Left ventricle myocardium superior (tissue), 1 donor: ENCODE measurements at places on chromosomes 7 and 10. TPM values are rescaled to one million over a fixed set of nuclear protein-coding genes. Genes with fewer than 3 reads are reported as not detected.

DNA sequence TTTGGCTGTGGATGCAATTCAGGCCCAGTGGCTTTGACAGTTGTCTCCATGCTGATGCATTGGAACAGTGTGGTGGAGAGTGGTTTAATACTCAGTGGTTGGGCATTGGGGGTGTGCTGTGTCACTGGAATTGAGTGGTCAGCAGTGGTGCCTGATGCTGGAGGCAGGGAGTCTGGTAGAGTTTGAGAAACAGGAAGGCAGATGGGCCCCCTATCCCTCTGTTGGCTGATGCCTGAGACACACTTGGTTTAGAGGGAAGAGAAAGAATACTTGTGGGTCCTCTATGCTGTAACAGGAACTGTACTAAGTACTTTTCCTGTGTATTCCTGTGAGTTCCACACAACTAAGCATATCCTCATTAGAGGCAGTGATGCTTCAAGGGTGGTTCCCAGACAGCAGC lies 55.4 kb downstream of the EEPD1 start:
- no peak for DNase-seq

Gene DKK1
- not detected for total RNA-seq

Gene TAS2R41
- not detected for total RNA-seq

DNA sequence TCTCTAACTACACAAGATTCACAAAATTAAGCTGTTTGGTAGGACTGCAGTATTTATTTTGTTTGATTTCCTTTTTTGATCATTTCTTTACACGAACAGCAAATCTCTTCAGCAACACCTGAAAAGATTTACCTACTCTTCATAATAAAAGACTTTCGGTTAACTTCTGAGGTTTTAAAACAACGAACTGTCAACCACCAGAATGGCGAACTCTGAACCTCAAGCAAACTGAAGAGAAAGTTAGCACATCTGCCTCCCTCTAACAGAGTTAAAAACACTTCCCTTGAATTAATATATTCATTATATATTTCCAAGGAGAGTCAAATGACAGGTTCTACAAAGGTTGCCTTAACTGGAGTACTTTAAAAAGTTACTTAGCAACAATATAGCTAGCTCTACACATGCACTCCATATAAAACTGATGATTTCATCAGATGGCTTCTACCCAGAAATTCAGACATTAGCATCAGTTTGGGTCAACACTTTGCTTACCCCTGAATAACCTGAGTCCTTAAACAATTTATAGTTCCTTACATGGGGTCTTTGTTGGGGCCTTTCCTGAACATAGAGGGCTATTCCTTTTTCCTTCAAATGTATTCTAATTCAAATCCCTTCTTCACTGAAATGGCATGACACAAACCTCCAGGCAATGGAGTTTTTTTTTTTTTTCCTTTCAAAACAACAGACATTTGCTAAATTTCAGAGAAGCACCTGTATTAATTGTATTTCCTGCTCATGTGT lies 118.3 kb downstream of the SEM1 start:
- no peak for DNase-seq

DNA sequence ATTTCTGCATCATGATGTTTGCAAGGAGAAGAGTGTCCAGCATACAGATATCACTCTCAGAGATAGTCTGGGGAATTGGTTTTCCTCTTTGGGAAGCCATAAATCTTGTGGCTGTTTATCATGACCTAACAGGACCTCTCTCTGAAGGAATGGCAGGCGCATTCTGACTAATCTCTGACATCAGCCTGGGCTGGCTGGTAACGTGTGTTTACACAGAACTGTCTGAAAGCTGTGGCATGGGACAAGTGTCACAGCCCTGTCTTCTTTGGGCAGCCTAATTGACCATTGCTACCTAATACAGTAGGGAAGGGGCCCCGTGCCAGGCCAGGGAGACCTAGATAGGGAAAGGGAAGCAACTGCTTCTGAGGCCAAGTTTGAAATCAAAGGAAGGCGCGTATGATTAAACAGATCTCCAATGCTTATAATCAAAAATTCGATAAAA lies 73.9 kb upstream of the CABCOCO1 start:
- no peak for DNase-seq

Gene IFIT1
- 48.0 TPM for total RNA-seq

Gene ATRNL1
- total RNA-seq = 1.6 TPM

Gene POLR2J3
- 11.1 TPM for total RNA-seq

Gene UNCX
- not detected for total RNA-seq

- DNase-seq = no peak
Observed at GRCh38 chr10:126301701-126302475, 86.4 kb downstream of the ADAM12 start.

DNA sequence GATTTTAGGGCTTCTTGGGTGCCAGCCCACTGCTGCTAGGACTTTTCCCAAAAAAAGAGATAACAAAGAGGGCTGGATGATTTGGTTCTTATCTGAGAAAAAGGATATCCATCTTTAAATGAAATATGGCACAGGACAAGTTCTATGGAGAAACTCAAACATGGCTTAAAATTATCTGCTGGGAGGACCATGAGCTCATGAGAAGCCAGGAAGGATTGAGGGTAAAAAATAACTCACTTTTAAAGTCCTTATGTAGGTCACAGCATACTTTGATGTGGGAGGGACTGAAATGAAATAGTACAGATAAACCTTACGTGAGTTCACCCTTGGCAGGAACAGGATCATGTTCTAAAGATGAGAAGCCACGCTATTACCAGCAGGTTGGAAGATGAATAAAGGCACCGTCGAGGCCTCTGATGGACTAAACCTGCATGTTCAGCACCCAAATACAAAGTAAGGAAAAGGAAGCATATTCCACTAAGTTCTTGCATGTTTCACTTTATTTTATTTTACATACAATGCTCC lies 369.2 kb upstream of the KLF6 start:
- DNase-seq = no peak

Gene COL28A1
- 2.7 TPM for total RNA-seq

Gene PILRA
- 3.2 TPM for total RNA-seq
